ENCODE measurements at places on chromosomes 7 and 10.

- DNase-seq, result peak; percentile 73
These were observed 103.4 kb upstream of the ANLN start for GRCh38 chr7:36286226-36286625.

DNA sequence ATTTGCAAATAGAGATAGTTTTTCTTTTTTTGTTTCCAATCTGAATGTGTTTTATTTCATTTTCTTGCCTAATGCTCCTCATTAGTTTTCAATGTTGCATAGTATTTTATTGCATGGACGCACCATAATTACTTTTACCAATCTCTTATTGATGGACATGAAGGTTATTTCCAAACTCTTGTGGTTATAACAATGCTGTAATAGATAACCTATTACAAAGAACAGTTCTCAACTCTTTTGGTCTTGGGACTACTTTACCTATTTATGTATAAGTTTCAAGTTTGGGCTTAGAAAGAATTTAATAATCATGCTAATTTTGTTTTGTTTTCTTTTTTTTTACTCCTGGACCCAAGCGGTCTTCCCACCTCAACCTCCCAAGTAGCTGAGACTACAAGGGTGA, 7.0 kb downstream of the SHLD2 start:
- no peak for DNase-seq

GRCh38 chr10:130022511-130023299, 58.6 kb upstream of the EBF3 start:
- no peak for DNase-seq

- no peak for DNase-seq
These were observed 1.5 kb downstream of the PCDH15 start for GRCh38 chr10:54799506-54799905.

DNA sequence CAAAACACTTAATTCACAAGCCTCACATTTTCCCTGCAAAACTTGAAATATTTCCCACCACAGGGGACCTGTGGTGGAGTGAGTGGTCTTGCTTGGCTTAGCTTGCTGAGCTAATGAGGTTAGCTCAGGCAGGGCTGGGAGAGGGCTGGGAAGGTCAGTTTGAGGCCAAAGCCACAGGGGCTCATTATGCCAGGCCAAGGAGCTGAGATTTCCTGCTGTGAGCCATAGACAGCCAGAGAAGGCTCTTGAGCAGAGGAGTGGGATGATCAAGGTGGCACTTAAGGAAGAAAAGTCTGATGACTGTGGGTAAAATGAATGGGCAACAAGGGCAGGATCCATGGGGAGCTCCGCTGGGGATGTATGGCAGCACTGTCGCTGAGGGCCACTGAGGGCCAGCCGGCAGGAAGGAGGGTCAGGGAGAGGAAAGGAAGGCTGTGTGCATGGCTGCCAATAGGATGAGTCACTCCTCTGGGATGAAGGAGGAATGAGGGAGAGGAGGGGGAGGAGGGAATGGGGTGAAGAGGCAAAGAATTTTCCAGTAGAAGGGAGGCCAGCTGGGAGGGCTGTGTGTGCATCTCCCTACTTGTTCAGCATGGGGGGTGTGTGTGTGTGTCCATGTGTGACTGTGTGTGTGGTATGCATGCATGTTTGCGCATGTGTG, 18.7 kb upstream of the ZNF488 start:
- no peak for DNase-seq

GRCh38 chr7:41425926-41426325, 277.0 kb downstream of the INHBA start:
- DNase-seq, result no peak

GRCh38 chr10:124129471-124129870, 36.1 kb upstream of the CHST15 start:
- DNase-seq, result no peak
